ENCODE measurements at places on chromosomes 2 and 18.

DNA sequence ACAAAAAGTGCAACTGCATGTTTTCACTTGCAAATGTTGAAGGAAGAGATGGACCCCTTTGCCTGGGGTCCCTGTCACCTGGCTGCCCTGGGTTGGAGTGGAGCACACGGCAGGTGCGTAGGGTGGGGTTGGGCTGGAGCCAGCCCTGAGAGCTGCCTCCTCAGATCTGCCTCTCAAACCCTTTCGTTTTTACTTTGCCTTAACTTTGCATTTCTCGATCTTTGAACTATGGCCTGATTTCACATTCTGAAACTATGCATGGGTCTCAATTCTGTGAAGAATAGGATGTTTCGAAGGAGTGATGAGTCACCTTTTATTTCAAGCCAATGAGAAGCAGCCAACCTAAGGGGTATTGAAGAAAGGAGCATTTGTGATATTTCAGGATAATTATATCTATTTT is 132.8 kb downstream of the ACOXL start:
- DNase-seq: no peak
- no peaks in the 10 kb centered on the region for H3K27me3 ChIP-seq
- no peaks in the 10 kb centered on the region for H3K4me1 ChIP-seq
- no peak overlapping the region for H3K27ac ChIP-seq
- H3K36me3 ChIP-seq: no peaks in the 10 kb centered on the region

DNA sequence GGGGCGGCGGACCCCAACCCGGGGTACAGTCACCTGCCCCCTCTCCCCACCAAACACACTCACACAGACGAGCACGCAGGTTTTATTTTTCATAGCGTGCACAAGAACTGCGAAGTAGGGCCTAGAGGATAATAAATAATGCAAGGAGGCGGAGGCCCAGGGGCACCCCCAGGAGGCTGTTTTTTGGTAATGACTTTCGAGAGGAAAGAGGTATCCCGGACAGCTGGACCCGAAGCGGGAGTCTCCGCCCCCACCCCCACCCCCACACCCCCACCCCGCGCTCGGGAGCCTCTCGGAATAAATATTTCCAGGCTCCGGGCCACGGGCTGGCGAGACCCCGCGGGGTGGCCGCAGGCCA is 3.4 kb downstream of the CYP26B1 start:
- DNase-seq: peak; percentile 65
- peak overlapping the region; percentile 23 for H3K27ac ChIP-seq
- H3K36me3 ChIP-seq: no peaks in the 10 kb centered on the region
- peak overlapping the region; percentile 32 for H3K4me3 ChIP-seq
- no peaks in the 10 kb centered on the region for H3K4me1 ChIP-seq

DNA sequence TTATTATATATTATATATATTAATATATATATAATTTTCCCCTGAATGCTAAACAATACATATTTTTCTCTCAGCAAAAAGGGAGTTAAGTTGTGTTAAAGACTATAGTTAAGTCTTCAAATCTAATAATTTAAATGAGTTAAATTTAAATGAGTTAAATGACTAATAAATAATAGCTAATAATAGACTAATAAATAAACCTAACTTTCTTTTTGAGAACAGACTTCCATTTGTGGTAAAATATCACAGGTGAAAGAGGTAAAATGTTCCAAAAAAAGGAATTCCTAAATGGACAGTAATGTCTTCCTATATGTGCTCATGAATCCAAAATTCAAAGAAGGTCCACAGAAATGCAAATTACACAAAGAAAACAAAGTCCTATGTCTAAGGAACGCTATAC is 74.6 kb downstream of the SLC25A12 start:
- H3K27ac ChIP-seq: no peak overlapping the region
- no peaks in the 10 kb centered on the region for H3K36me3 ChIP-seq
- no peak for DNase-seq
- H3K27me3 ChIP-seq: no peaks in the 10 kb centered on the region
- H3K4me3 ChIP-seq: no peak overlapping the region

DNA sequence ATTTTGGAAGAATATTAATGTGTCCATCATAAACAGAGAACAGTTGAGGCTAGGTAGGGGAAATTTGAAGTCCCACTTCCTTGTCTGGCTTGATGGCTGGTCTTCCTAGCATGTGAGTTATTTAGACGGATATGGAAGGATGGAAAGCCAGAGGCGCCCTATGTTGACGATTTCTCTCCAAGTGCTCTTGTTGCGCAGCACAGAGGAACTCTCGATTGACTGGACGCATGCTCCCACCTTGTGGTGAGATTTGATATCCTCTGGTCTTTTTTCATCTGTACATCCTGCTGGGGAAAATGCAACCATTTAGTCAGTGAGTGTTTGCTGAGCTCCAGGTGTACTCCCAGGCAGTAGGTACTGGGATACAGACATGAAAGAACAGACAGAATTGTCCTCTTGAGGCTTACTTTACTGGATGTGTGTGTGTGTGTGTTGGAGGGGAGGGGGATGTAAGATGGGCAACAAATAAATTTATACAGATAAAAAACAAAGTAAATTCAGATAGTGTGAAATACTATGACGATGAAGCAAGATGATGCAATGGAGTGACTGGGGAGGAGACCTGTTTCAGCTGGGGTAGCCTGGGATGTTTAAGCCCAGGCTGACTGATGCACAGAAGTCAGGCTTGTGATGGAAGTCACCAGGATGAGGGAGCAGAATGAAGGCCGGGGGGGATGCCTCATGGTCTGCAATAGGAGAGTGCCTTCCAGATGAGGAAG is 137.2 kb downstream of the TRIM43 start:
- H3K4me1 ChIP-seq: no peaks in the 10 kb centered on the region
- no peak overlapping the region for H3K27ac ChIP-seq
- peaks cover 4% of the 10 kb centered on the region for H3K27me3 ChIP-seq
- H3K4me3 ChIP-seq: no peak overlapping the region

DNA sequence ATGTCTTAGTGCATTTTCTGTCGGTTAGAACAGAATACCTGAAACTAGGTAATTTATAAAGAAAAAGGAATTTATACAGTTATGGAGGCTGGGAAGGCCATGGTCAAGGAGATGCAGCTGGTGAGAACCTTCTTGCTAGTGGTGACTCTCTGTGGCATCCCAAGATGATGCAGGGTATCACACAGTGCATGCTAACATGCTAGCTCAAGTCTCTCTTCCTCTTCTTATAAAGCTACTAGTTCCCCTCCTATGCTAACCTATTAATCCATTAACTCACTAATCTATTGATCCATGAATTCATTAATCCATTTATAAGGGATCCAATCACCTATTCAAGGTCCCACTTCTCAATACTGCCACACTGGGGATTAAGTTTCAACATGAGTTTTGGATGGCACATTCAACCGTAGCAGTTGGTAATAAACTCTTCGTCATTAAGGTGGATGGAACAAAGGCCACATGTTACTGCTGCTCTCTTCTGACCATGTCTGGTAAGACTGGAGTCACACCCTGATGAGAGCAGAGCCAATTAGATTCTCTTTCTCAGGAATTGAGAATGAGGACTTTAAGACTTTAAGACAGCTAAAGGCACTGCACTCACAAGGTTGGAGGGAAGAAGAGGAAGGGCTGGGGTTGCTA is 211.6 kb upstream of the SMAD7 start:
- H3K36me3 ChIP-seq: no peaks in the 10 kb centered on the region
- DNase-seq: no peak
- H3K4me1 ChIP-seq: no peaks in the 10 kb centered on the region
- H3K27me3 ChIP-seq: no peaks in the 10 kb centered on the region

DNA sequence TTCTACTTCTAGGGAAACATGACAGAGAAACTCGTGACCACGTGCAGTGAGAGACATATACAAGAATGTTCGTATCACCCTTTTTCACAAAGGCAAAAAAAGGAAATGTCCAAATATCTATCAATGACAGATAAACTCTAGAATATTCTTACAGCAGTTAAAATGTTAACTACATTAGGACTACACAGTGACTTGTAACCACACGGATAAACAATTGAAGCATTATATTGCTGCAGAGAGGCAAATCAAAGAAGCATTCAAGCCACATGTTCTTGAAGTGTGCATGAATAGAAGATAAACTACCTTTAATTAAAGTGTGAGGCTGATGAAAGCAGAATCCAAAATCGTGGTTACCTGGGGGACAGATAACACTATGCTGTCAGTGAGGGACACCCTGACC is 935.3 kb upstream of the KLHL29 start:
- no peaks in the 10 kb centered on the region for H3K36me3 ChIP-seq
- no peak overlapping the region for H3K27ac ChIP-seq
- peaks cover under 1% of the 10 kb centered on the region for H3K4me1 ChIP-seq
- DNase-seq: no peak
- no peak overlapping the region for H3K4me3 ChIP-seq
- H3K27me3 ChIP-seq: no peaks in the 10 kb centered on the region

DNA sequence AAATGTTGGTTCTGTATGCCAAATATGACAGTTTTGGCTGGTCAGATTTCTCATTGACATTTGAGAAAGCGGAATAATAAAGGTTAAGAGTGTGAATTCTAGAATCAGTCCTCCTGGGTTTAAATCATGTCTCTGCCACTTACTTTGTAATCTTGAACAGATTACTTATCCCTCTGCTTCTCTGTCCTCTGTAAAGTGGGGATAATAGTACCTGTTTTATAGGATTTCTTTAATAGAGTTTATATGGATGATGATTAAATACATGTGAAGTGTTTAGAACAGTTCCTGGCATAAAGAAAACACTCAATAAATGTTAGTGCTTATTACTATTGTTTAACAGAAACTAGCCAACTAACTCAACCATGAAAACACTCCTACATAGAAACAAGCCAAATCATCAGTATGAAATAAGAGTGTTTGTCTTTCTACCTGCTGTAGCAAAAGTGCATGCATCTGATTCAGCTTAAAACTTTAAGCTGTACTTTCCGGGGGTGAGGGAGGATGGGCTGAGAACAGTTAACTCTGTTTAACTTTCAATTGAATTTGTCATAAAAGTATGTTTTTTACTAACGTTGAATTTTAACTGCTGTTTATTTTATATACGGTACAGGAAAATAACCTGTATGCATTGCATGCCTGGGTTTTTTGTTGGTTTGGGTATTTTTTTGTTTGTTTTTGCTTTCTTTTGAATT is 6.8 kb downstream of the HTR2B start:
- no peak overlapping the region for H3K4me3 ChIP-seq
- peak overlapping the region; percentile 70 for H3K27ac ChIP-seq
- no peaks in the 10 kb centered on the region for H3K27me3 ChIP-seq
- no peak for DNase-seq
- no peaks in the 10 kb centered on the region for H3K36me3 ChIP-seq
- no peaks in the 10 kb centered on the region for H3K4me1 ChIP-seq

Data from sigmoid colon (tissue), 7 donors.